ENCODE measurements at places on chromosomes 11 and 22.
A peak's percentile ranks its signal among the peaks of the same experiment; 100 is the strongest.

DNA sequence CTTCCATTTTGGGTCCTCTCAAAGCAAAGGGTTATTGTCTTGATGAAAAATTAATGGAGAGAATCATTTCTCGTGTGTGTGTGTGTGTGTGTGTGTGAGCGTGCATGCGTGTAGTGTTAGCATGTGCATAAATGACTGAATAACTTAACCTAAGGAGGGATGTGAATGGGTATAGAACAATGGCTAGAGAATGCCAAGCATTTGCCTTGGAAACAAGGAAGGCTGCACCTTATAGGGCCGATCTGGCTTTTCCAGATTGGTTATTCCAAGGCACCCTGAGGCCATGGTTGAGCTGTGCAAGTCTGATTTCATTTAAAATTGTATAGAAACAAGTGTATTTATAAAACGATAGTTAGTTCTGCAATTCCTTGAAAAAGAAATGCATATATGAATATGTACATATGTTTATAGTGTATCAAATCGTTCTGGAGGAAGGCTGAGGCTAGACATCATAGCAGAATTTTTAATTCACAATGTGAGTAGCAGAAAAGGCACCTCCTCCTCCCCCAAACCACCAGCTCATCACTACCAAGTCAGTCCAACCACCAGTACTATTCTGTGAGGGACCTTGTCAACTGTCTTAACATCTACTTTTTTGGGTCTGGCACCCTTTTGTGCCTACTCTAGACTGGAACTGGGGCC is 322.7 kb upstream of the ISX start:
- no peak for DNase-seq

GRCh38 chr22:46812034-46812605 is 49.7 kb downstream of the TBC1D22A start:
- no peak for DNase-seq

- DNase-seq, result no peak
These were observed 9.6 kb upstream of the PTS start for GRCh38 chr11:112216561-112217105.

GRCh38 chr22:17976121-17976520 is 48.2 kb downstream of the MICAL3 start:
- DNase-seq, result no peak

DNA sequence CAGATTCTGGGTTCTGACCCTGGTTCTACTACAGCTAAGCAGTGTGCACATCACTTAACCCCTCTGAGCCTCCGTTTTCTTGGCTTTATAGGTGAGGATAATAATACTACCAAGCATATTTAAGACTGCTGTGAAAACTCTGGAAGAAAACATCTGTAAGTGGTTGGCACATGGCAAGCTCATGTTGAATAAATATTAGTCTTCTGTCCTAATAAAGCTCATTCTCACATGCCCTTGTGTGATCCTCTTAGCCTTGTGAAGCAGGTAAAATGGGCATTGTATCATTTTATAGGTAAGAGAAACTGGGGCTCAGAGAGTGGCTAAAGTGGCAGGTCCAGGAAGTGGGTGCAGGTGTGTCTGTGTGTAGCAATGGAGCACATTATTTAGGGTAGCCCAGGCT is 8.5 kb downstream of the PKNOX2 start:
- DNase-seq, result no peak

DNA sequence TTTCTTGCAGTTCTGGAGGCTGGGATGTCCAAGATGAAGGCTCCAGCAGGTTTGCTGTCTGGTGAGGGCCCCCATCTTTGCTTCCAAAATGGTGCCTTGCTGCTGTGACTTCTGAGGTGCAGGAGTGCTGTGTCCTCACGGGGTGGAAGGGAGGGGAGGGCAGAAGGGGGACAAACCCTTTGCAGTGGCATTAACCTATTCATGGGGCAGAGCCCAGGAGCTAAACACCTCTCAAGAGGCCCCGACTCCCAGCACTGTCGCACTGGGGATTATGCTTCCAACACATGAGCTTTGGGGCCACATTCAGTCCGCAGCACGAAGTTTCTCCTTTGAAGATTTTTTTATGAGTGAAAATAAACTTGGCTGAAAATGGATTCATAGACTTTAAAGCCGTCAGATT is 25.5 kb upstream of the OSBPL5 start:
- no peak for DNase-seq

DNA sequence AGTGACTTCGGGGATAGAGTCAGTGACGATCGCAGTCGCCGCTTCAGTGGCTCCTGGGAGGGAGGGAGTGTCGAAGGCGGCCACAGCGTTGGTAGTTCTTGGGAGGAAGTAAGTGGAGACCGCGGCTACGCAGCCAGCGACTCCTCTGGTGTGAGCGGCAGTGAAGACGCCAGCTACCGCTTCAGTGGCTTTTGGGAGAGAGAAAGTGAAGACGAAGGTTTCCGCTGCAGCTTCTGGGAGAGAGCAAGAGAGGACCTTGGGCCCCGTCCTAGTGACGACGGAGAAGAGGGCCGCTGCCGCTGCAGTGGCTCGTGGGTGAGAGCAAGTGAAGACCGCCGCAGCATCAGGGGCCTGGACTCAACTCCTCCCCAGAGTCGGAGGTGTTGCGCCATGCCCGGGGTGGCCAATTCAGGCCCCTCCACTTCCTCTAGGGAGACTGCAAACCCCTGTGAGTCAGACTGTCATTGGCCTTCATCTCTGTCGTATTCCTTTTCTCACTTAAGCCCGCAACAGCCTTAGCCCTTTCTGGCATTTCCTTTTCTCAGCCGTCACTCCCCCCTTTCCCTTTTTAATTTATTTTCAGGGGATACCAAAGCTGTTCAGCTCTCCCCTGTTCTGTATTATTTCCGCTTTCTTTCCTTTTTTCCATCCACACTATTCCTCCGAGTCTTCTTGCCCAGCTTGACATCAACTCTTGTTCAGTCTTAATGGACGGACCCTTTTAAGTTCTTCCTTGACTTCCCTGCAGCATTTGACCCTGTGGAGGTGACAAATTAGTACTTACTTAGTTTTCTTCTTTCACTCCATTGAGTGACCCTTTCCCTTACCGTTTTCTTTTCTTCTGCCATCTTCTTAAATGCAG is 1.0 kb downstream of the ANKRD42 start:
- DNase-seq, result peak; percentile 18

DNA sequence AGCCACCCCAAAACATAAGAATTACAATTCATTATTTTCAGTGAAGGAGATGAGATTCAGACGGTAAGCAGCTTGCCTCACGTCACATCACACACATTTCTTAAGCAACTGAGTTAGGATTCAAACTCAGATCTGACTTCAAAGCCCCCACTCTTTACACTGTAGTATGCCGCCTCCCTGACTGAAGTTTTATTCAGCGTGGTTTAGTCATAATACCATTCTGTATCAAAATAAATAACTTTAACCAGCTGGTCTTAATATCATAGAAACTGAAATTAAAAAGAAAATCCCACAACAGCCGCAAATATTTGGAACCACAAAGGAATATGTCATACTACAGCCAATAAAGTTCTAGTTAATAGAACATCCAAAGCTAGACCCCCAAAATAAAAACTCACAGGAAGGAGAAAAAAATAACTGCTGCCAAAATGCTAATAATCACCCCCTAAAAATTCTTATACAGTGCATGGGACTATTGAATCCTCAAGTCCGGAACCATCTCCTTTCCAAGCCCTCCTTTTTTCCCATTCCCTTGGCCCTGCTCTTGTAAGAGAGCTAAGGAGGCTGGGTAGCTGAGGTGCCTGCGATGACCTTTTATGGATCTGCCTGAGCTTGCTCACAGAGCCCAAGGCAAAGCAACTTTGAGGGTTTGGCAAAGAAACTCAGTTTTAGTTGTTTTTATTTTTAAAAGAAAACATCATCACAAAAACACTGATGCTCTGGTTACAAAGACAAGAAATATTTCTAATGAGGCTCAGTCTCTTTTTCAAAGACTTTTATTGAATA is 334.5 kb downstream of the TTC28 start:
- no peak for DNase-seq
